ENCODE measurements at places on chromosomes 3 and 15.

GRCh38 chr3:148131990-148132638, 565.6 kb upstream of the AGTR1 start:
- DNase-seq = no peak

GRCh38 chr3:62823461-62824050, 51.7 kb downstream of the CADPS start:
- DNase-seq = no peak

- no peak for DNase-seq
Observed at GRCh38 chr3:108669208-108669607, 79.7 kb downstream of the DZIP3 start.

DNA sequence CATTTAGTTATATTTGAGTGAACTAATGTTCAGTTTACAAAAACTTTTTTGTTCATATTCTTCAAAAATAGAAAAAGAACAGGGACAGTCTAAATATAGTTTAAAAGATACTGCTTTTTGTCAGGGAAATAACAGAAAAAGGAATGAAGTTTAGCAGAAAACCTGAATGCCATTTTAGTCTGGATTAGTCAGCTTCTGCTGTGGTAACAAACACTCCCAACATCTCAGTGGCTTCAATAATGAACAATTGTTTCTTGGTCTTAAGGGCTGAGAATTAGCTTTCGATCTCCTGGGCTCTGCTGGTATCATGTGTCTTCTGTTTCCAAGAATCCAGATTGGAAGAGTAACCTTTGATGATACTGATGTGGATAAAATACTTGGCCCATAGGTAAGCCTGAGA, 12.4 kb upstream of the USP13 start:
- no peak for DNase-seq

GRCh38 chr3:18847583-18848197, 300.6 kb upstream of the KCNH8 start:
- no peak for DNase-seq

DNA sequence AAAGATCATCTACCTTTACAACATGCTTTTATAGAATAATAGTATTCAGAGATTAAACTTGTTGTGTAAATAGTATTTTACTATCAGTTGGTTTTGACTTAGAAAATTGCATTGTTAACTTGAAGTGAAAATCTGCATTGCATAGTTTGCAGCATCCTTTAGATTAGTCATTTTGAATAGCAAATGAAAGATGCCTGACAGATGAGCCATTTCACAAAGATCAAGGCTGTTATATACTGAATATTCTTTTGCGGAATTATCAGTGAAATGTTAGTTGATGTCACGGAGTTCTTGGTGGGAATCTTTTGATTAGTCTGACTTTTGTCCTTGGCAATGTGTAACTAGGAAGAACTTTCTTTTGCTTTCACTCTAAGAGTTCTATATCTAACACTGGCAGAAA, 24.5 kb downstream of the RSRC1 start:
- DNase-seq = no peak

- no peak for DNase-seq
Observed at GRCh38 chr3:118171236-118171852, 863.3 kb downstream of the IGSF11 start.

- no peak for DNase-seq
Observed at GRCh38 chr3:143068059-143068458, 51.5 kb upstream of the CHST2 start.

DNA sequence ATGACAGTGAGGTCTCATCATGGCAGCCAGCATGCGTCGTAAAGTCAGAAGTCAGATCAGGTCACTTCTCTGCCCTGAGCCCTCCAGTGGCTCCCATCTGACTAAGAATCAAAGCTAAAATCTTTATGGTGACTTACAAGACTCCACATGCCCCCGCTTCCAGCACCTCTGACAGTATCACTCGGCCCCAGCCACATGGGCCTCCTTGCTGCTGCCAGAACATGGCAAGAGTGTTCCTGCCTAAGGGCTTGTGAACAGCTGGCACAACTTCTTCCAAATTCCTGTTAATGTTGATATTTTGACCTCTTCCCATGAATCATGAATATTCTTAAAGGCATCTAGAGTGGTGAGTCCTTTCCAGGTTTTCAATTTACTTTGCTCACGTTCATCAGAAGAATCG, 20.5 kb downstream of the POLR2M start:
- DNase-seq = no peak

DNA sequence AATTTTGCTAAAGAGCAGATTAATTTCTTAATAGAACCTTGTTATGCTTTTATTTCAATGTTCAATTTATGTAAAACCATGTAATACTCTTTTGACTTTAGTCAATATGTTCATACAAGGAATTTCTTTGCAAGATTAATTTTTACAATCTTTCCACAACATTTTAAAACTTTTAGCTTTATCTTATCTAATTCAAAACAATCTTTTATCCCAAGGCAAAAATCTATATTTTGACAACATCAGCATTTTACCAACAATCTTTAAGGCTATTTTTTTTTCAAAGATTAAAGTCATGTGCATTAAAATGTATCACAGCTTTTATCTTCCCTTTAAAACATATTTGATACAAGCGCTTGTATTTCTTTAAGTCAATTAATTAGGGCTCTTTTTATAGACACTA, 914.7 kb downstream of the PLOD2 start:
- no peak for DNase-seq

DNA sequence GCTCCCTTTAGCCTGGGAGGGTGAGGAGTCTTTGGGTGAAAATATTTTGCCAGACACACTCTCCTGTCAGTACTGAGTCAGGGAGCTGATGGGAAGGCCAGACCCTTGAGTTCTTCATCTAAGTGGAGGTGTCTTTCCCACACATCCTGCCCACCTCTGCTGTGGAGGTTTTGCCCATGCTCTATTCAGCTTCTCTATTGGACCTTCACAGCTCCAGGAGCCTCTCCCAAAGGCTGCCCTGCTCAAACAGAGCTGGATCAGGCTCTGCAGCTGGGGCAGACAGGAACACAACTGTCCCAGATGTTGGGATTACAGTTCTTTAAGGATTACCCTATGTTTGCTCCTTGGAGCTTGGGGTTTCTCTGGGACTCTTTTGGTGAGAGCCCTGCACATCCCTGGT, 77.9 kb downstream of the SPSB4 start:
- DNase-seq = no peak

DNA sequence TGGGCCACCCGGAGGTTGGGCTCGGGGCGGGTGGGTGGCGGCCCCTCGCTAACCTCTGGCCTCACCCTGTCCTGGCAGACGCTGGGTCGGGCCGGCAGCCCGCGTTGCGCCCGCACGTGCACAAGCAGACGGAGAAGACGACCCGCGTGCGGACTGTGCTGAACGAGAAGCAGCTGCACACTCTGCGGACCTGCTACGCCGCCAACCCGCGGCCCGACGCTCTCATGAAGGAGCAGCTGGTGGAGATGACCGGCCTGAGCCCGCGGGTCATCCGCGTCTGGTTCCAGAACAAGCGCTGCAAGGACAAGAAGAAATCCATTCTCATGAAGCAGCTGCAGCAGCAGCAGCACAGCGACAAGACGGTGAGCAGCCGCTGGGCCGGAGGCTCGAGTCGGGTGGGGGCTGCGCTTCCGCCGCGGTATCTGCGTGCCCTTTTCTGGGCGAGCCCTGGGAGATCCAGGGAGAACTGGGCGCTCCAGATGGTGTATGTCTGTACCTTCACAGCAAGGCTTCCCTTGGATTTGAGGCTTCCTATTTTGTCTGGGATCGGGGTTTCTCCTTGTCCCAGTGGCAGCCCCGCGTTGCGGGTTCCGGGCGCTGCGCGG, 3.7 kb downstream of the ISL2 start:
- DNase-seq = peak; percentile 38

- no peak for DNase-seq
Observed at GRCh38 chr15:65675551-65675950, 53.8 kb downstream of the SLC24A1 start.

DNA sequence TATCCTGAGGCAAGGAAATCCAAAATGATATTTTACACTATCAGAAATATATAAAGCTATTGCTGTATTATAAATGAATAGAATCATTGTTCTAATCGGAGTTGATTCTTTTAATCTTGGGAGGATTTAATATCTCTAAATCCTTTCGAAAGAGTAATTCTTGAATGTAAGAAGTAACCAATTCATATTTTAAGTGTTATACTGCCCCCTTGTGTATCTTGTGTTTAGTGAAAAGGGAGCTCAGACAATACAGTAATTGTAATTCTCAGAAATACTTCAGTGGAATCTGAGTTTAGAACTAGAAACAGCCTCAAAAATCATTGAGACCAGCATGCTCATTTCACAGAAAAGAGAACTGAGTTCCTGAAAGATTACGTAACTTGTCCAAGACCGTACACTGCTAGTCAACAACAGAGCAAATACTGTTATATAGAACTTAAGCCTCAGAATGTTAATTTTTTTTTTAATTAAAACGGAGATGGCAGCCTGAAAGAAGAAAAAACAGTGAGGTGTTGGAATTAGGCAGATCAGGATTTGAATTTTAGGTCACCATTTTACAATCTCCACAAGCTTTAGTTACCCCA, 42.9 kb downstream of the PLCH1 start:
- DNase-seq = peak; percentile 78

All from COR-L47 (cell line).